Cerebellar nuclear complex (tissue), 1 donor: ENCODE measurements at places on chromosomes 12 and 14.

DNA sequence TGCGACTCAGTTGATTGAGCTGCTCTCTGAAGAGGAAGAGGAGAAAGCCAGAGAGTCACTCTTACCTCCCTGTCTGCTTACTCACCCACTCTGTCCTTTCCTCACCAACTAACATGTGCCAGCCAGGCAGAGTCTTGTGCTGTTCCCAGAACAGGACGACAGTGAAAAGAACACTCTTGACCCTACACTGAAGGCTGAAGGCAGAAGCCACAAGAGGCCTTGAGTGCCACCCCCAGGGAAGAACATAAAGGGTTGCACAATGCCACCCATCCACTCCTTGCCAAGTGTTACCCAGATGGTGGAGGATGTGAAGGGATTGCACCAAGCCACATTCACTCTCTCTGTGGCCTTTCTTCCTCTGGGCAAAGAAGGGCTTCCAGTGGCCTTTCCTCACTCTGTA lies 12.8 kb downstream of the ABHD4 start:
- no peak for DNase-seq

- DNase-seq, result no peak
These were observed 16.1 kb downstream of the ACADS start for GRCh38 chr12:120741476-120742421.

- no peak for DNase-seq
These were observed 91.1 kb downstream of the FBXL14 start for GRCh38 chr12:1503281-1503711.

GRCh38 chr12:128981971-128982533 lies 128.8 kb downstream of the GLT1D1 start:
- DNase-seq, result no peak

DNA sequence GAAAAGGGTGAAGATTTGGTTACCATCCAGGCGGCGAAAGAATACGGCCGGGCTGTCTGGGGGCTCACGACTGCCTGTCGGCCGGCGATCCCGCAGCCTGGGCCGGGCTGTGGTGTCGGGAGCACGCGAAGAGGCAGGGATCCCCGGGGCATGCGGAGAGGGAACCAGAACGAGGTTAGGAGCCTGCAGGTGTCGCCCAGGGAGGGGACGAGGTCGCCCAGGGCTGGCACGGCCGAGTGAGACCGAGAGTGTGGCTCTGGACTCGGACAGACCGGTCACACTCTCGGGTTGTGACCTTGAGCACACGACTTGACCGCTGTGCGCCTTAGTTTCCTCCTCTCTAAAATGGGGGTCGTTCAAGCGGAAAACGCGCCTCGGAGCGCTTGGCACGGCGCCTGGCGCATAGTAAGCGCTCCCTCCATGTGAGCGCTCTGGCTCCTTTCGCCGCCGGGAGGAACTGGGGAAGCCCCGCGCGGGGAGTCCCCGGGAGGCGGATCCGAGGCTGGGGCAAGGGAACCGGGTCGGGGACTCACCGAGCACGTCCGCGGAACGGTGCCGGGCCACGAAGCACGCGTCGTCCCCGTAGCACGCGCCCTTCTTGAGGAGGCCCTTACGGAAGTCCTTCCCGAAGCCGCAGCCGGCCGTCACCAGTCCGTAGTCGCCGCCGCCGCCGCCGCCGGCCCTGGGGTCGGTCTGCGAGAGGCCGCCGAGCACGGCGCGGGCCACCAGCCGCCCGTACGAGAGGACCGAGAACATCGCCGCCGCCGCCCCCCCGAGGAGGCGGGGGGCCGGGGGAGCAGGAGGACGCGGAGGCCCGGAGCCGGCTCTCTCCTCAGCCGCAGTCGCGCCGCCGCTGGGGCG lies 612 bp downstream of the PPTC7 start:
- no peak for DNase-seq

DNA sequence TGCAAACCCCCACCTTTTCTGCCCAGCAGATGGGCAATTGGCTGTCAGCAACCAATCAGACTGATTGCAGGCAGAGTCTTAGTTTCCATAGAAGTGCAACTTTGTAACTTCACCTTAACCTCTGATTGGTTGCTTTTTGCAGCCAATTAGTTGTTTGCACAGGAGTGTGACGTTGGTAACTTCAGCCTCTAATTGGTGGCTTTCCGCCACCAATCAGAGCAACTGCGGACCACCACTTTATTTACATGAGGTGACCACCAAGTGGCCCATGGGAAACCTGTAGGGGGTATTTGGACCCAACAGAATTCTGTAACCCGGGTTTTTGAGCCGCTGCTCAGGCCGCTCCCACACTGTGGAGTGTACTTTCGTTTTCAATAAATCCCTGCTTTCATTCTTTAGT lies 32.3 kb downstream of the CDKN1B start:
- DNase-seq, result no peak

DNA sequence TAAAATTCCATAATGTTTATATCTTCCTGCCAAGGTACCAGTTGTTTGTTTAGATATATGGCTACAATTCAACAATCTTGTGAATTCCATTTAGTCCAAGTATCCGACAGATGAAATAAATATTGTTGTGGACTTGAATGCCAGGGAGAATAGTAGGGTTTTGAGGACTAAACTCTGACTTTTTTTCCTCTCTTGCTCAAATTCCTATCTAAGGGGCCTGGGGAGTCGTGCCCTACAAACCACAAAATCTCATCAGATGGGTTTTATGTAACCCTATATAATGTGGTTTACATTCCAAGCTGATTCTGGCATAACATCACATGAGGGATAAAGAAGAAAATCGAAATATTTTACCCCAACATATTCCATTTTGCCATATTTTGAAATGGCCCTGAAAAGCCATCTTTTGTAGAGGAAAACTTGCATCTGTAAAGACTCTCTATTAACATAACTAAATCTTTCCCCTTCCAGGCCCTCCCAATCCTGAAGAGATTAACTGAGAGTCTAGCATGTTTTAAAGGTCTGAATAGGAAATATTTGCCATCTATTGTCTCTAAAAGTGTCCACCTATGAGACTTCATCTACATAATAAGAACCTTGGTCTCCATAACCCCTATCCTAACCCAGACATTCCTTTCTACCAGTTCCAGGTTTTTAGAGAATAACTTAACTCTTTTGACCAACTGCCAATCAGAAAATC lies 184.7 kb upstream of the KITLG start:
- DNase-seq, result no peak

DNA sequence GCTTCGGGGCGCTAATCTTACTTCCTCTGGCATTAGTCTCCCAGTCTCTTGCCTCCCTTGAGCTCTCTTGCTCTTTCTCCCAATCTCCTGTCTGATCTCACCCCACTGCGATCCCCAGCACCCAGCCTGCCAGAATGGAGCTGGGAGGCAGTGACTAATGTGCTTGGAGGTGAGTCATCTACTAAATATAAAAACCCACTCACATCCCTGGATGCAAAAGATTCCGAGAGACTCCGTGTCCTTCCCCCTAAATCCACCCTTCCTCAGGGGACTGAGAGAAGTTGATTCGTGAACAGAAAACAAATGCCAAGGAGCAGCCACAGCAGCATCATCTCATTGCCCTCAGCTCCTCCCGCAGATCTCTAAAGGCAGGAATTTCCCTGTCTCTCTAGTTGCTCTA lies 45.7 kb upstream of the KCNA5 start:
- no peak for DNase-seq

DNA sequence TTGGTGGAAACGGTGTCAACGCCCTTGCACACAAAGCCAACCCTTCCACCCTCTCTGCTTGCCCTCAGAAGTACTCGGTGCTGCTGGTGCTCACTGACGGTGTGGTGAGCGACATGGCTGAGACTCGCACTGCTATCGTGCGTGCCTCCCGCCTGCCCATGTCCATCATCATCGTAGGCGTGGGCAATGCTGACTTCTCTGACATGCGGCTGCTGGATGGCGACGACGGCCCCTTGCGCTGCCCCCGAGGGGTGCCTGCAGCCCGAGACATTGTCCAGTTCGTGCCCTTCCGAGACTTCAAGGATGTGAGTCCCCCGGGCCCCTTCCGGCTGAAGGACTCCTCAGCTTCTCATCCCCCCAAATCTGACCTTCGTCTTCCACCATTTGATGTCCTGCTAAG lies 5.7 kb downstream of the CPNE6 start:
- DNase-seq, result no peak

- DNase-seq, result no peak
These were observed 65.5 kb downstream of the RASSF3 start for GRCh38 chr12:64675795-64676194.

GRCh38 chr12:78696267-78696666 lies 168.3 kb upstream of the SYT1 start:
- DNase-seq, result no peak

- DNase-seq, result no peak
These were observed 143.3 kb upstream of the AVPR1A start for GRCh38 chr12:63294327-63294632.

GRCh38 chr12:54135621-54136350 lies 53.0 kb downstream of the SMUG1 start:
- no peak for DNase-seq

GRCh38 chr14:28142400-28143015 lies 624.1 kb upstream of the FOXG1 start:
- no peak for DNase-seq

GRCh38 chr14:78983126-78983525 lies 813.0 kb downstream of the NRXN3 start:
- DNase-seq, result no peak
